ENCODE measurements at places on chromosomes 12 and 14.

DNA sequence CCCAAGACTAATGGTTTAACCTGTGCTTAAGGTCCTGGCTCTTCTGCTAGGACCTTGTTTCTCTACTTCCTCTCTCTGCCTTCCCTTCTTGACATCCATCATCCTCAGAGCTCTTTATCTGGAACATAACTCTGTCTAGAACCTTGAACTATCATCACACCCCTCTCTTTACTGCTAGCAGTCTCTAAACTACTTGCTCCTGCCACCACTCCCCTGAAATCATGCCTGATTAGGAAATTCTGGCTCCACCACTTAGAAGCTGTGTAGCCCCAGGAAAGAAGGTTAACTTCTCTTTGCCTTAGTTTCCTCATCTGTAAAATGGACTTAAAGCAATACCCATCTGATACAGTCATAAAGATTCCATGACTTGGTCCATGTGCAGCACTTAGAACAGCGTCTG lies 9.1 kb downstream of the SLC38A1 start:
- DNase-seq, result no peak

DNA sequence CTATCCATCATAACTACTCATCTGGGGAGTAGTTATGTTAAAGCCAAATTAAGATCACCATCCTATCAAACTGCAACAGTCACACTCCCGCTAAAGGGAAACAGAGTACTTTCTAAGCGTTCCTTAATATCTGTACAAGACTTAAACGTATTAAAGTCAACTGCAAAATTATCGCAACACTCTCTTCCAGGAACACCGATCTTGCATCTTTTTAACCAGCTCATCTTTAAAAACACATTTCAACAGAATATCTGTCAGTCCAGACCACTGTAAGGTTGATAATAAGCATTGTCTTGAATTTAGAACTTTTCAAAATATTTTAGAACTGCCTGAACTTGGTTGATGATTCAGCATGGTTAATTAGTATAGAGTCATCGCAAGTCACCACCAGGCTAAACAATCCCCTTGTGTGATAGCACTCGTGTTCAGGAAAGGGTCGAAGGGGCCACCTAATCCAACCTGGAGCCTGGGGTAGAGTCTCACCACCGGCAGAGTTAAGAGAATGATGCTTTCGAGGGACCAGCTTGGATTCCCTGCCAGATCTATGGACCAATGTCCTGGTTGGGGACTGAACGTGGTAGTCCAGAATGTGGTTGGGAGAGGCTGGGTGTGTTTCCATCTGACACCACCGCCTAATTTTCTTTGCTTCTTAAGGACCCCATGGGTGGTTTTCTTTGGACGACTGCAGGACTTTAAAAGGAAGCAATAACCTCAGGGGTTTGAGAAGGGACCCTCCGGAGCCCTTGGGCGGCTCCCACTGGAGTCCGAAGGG lies 890 bp downstream of the SPTLC2 start:
- no peak for DNase-seq

DNA sequence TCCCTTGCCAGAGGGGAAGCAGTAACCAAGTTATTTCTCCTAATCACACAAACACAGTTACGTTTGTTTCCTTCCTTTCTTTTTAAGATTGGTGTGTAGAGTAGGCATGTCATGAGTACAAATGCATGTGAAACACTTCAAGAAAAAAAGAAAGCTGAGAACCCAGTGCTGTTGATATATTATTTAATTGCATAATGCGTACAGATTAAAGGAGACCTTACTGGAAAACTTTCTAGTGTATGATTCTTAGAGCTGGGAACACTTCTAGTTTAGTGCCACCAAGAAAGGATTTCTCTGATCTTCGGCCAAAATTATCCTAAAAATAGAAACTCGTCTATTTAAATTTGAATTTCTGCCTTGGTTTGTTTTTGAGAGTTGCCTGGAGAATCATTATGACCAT lies 365.5 kb downstream of the CCDC91 start:
- DNase-seq, result no peak

- DNase-seq, result no peak
Observed at GRCh38 chr12:86407620-86408208, 151.5 kb upstream of the MGAT4C start.

DNA sequence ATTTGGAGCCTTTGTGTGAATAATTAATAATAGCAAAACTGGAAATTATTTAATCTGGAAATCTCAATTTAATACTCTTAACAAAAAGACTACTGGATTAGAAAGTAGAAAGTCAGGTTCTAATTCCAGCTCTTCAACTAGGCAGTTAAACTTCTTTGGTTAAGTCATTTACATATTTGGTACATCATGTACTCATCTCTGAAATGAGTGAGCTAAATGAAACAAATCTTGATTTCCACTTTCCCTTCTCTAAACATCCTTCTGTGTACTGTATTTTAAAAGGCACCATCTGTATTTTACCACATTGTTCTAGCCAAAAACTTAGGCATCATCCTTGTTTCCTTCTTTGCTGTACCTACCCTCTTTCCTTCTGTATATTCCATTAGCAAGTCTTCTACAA lies 26.9 kb downstream of the CRADD start:
- no peak for DNase-seq

- DNase-seq, result no peak
Observed at GRCh38 chr12:131004166-131004565, 50.5 kb downstream of the ADGRD1 start.

GRCh38 chr14:99468836-99469592 lies 11.6 kb downstream of the SETD3 start:
- no peak for DNase-seq

DNA sequence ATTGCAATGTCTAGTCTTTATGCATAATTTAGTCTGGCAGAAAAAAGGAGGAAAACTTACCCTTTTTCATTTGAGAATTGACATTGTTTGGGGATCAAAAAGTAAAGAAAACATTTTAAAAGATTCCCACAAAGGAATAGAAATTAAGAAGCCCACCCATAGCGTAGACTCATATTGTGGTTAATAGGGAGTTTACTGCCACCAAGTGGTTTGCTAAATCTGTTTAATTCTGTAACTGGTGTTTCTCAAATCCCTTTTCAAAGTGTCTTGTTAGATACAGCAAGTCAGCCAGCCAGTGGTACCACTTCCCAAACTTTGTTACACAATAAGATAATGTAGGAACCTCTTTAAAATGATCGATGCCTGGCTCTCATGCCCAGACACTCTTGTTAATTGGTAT lies 180.3 kb downstream of the IPO8 start:
- DNase-seq, result no peak

DNA sequence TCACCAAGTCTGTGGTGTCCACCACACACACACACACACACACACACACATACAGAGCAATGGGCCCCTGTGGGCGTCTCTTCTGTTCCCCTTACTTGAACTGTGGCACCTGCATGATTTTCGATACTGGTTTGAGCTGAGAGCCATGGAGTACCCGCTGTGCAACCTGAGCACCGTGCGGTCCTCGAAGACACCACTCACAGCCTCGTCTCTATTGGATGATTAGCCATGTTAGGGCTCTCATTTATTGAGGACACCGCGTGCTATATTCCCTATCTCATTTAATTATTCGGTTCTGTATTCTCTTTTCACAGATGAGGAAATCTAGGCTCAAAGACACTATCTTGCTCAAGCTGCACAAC lies 623 bp upstream of the C14orf132 start:
- DNase-seq, result no peak

DNA sequence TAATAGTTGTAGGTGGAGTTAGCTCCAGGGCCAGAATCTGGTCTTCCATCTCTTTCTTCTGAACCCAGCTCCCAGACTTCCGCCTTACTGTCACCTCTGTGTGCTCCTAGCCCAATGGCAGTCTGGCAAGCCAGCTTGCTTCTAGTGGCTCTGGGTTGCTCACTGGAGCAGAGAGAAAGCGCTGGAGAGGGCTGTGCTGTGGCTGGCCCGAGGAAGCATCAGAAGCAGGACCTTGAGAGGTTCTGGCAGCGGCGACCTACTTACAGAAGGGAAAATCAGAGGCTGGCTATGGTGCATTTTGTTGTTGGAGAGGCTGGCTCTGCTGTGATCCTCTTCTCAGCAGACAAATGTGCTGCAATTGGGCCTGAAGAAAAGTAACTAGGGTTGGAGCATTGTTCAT lies 28.6 kb downstream of the KCNA5 start:
- DNase-seq, result no peak

All from GOT3 (cell line).